ENCODE measurements at places on chromosomes 2 and 18.

- no peak for DNase-seq
These were observed 97.2 kb downstream of the AGPS start for GRCh38 chr2:177489719-177490301.

DNA sequence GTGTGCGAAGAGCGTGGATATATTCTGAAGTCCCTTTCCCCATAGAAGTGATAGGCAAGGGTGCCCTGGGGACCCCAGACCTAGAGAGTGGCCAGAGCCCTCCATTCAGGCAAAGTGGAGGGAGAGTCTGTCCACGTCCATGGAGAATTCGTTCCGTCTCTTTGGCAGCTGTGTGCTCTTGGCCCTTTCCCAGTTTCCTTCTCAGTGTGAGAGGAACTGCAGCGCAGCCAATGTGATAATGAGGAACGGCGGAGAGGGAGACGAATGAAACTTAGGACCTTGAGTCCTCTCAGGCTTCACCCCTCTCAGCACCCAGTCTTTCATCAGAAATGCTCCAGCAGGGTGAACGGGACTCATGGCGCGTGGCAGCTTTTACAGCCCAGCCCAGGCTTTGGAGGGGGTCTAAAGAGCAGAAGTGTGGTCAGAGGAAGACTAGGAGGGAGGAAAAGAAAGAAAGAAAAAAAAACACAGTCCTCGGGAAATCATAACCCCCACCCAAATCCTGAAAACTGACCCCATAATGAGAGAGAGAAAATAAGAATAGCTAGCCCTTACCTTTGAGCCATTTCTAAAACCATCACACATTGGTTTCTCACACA is 95.0 kb upstream of the RIOK3 start:
- no peak for DNase-seq

DNA sequence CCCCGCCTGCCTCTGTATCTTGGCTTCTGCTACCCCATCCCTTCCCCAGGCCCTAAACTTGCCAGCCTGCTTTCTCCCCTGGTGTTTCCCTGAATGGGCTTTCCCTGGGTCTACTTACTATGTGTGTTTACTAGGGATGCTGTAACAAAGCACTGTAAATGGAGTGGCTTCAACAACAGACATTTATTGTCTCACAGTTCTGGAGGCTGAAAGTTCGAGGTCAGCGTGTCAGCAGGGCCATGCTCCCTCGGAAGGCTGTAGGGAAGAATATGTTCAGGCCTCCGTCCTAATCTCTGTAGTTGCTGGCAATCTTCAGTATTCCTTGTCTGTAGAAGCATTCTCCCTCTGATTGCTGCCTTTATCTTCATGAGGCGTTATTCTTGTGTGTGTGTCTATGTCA is 113.6 kb downstream of the DDX1 start:
- no peak for DNase-seq

DNA sequence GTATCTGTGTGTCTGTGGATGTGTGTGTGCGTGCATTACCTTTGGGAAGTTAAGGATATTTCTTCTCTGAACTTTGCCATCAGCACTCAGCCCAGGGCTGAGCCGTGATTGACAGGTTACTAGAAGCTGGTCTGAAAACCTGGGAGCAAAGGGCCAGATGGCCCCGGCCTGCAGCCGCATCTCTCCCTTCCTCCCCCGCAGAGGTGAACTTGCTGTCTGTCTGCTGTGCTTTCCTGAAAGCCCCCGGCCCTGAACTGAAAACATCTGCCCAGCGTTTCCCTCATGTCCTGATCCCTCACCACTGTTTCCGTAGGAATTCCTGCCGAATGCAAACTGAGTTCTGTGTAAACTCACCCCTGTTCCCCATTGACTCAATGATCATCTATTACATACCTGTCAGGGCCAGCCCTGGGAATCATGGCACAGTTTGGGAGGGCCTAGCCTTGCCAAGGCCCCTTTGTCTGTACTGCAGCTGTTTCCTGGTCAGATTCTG is 45.8 kb downstream of the MYCN start:
- DNase-seq: no peak

GRCh38 chr2:149612122-149612521 is 24.5 kb upstream of the MMADHC start:
- no peak for DNase-seq

GRCh38 chr2:58268685-58269084 is 27.6 kb upstream of the FANCL start:
- no peak for DNase-seq

- DNase-seq: no peak
These were observed 81.8 kb downstream of the INPP5D start for GRCh38 chr2:233141901-233142300.

DNA sequence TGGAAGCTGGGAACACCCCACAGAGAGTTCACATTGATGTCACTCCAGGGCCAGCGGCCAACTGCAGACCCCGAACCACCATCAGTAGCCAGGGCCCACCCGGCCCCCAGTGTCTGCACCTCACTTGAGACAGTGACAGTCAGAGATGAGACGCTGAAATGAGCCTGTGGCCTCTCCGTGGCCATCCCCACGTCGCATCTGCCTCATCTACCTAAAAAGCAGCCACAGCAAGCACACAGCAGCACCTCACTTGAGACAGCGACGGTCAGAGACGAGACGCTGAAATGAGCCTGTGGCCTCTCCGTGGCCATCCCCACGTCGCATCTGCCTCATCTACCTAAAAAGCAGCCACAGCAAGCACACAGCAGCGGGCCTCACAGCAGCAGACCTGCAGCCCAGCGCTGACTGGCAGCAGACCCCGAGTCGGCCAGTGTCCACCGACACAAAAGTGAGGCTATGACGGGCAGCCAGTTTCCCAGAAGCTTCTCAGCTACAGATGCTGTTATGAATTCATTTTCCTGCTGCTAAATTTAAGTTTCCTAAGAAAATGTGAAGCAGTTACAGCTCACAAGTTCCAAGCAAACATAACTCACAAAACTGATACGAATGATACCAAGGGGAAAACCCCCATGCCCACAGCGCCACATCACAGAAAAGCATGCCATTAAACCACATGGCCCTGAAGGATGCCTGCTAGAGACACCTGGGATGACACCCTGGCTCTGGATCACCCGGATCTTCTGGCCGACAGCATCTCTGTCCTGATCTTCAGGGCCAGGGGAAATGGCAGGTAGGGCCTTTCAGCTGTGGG is 27.7 kb downstream of the SNORC start:
- no peak for DNase-seq

DNA sequence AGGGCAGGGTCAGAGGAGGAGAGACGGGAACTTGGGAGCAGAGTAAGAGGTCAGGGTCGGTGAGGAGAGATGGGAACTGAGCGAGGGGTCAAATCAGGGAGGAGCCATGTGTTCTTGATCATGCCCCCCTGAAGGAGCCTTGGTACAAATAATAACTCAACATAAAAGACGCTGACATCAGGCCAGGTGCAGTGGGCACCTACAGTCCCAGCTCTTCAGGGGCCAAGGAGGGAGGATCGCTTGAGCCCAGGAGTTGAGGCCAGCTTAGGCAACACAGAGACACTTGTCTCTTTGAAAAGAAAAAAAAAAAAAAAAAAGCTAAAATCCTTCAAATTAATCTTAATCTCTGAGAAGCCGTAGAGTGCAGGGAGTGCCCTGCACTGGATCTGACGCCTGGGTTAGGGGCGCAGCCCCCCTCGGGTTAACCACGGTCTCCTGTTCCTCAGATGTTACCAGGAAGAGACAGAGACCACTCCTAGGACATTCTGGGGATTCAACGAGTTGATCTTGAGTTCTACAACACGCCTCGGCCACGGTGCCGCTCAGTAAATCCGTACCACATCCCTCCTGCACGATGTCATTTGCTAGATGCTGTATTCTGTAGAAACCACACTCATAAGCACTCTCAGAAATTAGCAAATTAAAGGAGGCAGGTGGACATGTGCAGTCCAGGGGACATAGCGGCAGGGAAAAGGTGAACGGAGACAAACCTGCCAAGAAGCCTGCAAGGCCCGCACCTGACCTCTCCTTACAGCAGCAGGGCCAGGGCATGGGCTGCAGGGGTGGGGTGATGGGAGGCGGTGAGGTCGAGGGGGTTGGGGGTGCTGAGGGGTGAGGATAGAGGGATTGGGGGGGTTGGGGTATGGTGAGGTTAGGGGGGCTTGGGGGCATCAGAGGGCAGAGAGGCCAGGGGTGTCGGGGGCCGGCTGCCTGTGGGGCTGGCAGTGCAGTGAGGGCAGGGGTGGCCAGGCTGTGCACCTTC is 29.2 kb downstream of the SLC66A2 start:
- no peak for DNase-seq

DNA sequence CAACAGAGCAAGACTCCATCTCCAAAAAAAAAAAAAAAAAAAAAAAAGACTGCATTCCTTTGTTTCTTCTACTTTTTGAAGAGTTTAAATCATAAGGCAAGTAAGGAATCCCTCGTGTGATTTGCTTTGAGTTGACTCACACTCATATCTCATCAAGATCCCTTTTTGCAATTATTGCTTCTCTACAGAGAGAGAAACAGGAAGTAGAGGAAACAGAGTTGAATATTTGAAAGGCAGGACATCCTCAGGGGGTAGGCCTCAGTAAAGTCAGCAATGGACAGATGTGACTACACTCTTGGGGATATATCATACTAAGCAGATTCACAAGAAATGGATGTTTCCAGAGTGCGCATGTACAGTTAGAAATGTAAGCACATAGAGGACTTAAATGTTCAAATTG is 11.2 kb upstream of the EFR3B start:
- DNase-seq: no peak

DNA sequence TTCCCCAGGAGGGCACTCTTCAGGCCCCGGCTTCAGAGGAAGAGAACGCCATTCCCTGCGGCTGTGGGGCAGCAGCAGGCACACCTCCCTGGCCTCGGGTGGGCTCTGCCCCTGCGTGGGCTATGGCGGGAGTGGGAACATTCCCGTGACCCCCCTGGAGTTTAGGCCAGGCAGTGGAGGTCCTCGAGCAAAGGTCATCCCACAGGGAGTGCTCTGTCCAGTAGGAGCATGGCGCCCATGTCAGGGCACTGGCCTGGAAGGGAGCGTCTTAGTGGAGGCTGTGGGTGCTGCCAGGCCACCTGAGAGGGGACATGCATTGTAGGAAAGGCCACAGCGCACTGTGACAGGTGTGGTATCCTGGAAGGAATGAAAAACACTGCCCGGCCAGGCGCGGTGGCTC is 9.2 kb upstream of the NFATC1 start:
- no peak for DNase-seq

GRCh38 chr2:152950126-152950525 is 231.7 kb downstream of the ARL6IP6 start:
- DNase-seq: no peak

DNA sequence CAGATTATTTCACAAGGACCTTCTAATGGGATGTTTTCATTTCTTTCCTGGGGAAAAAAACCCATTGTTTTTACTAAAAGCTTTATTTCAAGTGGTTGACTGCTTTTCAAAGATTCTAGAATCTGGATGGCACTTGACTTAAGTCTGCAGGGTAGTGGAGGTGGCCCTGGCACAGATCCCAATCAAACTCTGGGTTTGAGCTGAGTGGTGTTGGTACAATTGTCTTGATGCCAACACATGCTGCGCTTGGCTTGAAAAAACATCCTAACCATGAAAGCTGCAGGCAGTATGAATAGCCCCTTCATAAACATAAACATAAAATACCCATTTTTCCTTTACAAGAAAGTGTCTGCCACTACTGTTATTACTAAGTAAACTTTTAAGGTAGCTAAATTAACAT is 3.6 kb downstream of the PAPOLG start:
- DNase-seq: no peak

GRCh38 chr2:215022418-215022817 is 116.0 kb downstream of the ABCA12 start:
- no peak for DNase-seq

DNA sequence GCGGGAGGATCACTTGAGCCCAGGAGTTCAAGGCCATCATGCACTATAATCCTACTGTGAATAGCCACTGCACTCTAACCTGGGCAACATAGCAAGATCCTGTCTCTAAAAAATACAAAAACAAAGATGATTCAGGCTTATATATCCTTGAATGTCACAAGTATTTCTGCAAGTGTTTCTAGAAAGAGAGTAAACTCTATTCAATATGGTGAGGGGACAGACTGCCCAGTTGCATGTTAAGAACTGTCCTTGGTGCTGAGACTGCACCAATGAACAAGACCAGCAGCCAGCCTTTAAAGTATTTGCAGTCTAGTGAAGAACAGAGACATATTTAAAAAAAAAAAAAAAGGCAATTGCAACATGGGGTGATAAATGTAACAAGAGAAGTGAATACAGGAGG is 16.4 kb downstream of the MAP3K19 start:
- DNase-seq: no peak

DNA sequence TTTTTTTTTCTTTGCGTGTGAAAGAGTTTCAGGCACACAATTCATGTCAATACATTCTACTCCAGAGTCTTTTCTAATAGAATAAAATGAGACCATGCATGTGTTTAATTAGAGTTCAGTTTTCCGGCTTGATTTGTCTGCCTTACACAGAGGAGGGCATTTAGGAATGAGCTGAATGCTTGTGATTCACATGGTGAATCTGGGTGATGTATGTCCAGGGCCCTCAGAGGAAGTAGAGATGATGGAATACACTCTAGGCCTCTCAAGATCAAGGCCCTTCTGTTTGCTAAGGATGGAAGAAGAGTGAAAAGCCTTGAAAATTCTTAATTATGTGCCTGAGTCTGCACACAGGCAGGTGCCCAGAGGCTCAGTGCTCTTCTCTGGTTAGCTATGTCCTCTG is 71.0 kb upstream of the CYRIA start:
- no peak for DNase-seq

All from CD4-positive, alpha-beta T cell treated with Interleukin-4 for 4 hours (primary cell).